ENCODE measurements at places on chromosomes 2 and 18.

- peak; percentile 72 for DNase-seq
Observed at GRCh38 chr2:177334940-177335543, 57.5 kb upstream of the AGPS start.

DNA sequence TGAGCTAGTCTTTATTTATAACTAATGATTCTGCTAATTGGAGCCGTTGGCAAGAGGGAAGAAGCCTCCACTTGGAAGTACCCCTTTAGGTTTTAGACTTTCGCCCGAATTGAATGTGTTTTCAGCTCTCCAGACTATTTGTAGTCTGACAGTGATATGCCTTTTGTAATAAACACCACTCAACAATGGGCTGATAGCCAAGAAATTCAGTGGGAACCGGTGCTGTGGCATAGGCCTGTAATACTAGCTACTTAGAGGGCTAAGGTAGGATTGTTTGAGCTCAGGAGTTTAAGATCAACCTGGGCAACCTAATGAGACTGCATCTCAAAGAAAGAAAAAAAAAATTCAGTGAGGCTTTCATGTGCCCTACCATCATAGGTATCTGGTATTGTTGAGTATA is 13.6 kb upstream of the ZSCAN30 start:
- no peak for DNase-seq

DNA sequence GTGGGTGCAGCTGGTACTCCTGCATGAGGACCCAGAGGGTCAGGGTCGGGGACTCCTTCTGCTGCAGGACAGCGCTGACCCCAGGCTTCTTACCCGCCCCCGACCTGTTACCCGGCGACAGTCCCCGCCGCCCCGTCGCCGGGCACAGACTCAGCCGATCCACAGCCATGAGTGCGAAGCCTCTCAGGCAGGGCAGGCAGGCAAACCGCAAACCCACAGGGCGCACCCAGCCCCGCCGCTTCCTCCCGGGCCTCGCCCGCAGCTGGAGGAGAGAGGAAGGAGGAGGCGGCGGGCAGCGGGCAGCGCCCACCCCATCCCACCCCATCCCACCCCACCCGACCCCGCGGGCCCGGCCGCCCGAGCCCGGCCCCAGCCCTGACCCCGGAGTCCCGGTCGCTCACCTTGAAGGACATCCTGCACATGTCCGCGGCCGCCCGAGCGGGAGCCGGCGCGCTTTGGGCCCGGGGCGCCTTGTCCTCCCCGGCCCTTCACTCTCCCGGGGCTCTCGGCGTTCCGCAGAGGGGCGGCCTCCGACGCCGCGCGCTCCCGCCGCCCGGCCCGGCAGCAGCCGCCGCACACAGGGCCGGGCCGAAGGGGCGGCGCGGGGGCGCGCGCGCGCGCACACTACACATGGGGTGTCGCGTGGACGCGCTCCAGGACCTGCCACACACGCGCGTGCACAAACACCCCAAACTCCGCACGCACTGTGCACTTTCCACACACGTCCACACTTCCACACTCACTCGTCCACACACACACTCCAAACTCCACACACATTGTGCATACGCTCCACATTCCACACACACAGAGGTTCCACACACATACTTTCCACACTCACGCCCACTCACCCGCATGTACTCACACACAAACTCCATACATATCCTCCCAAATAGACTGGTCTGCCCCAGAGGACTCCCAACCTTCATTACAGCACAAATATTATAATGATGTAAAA is at the start of gene ANKRD29:
Gene ANKRD29, minus strand, starts transcription at position 603 of the 955 bp plus-strand sequence. Its CDS starts 181 bp downstream, at position 422.
- DNase-seq = peak; percentile 44

DNA sequence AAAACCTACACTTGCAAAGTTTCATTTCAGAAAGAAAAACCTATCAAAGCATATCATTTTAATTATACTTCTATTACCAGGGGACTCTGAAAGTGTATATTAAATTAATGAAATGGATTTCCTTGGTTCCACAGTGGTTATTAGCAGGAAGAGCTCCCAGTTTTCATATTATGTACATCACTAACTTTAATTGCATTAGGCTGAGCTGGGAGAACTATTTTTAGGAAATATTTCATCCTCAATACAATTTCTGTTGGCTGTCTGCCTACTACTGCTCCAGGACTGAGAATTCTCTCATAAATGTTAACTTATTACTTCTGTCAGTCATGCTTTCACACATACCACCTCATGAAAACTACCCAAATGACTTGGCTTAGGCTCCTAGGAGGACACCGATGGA is 301.4 kb downstream of the CMPK2 start:
- no peak for DNase-seq

- DNase-seq = no peak
Observed at GRCh38 chr2:24509425-24509824, 18.4 kb downstream of the NCOA1 start.

GRCh38 chr2:159760326-159760725 is 37.7 kb downstream of the CD302 start:
- no peak for DNase-seq

DNA sequence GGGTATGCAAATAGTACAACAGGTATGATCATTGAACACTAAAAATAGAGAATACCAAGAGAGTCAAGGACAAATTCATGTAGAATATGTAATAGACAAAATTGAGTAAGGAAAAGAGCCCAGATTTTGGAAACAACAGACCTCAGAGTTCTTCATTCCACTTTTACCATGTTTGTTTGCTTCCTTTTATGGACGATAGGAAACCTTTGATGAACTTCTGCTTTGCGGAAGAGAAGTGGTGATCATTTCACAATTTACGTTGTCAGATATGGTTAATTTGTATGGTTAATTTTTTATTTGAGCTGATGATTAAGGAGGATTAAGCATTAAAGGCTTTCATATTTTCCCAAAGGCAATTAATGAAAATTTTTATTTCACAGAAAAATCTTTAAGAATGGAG is 16.3 kb downstream of the MARCHF7 start:
- no peak for DNase-seq

GRCh38 chr2:72893594-72894319 is 6.5 kb downstream of the SPR start:
- peak; percentile 76 for DNase-seq

GRCh38 chr2:191917430-191917881 is 70.6 kb upstream of the CAVIN2 start:
- DNase-seq = no peak

DNA sequence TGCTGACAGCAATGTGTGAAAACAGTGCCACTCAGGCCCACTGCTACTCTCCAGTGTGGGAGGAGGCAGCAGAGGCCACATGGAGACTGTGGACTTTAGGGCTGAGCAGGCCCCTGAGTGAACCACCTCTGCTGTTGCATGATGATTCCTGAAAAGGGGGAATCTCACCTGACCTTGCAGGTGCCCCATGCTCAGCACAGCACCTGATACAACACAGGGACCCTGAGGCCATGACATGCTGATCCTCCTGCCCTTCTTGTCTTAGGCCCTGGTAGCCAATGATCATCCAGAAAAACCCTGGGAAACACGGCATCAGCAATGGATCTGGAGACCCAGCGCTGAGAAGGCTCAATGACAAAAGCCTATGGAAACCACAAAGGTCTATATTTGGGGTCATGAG is 446.8 kb upstream of the MYT1L start:
- DNase-seq = no peak

DNA sequence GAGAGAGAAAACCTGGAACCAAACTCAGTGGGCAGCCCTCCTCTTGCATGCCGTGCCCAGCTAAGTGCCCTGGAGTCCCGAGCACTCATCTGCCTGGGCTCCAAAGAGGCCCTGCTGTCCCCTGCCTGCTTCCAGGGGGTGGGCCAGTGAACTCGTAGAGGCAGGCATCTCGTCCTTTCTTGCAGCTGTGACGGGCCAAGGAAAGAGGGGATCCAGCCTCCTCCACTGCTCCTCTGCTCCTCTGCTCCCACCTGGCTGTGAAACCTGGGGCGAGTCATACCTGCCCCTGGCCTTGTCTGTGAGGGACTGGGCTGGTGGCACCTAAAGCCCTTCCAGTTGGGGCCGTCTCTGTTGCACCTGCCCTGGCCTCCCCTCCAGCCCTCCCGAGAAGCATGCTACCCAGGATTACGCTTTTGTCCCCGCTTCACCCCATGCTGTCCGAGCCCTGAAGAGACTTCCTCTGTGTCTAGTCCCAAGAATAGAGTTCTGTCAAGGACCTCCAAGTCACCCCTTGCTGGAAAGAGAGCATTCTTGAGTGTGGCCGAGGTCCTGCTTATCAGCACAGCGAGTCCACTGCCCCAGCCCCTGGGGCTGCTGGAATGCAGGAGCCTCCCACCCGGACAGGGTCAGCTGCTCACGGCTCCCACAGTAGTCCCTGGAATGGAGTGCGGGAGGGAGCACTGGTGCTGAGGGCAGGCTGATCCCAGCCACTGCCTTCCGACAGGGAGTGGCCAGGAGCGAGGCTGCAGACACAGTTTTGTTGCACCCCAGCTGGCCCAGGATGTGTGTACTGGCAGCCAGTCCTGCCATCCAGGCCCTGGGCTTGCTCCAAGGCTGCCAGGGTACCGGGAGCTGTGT is 14.3 kb downstream of the KCNK3 start:
- DNase-seq = no peak

GRCh38 chr18:26549263-26550094 is 1.1 kb upstream of the KCTD1 start:
- DNase-seq = peak; percentile 74

GRCh38 chr2:180991361-180991760 is 11.0 kb downstream of the UBE2E3 start:
- DNase-seq = no peak

DNA sequence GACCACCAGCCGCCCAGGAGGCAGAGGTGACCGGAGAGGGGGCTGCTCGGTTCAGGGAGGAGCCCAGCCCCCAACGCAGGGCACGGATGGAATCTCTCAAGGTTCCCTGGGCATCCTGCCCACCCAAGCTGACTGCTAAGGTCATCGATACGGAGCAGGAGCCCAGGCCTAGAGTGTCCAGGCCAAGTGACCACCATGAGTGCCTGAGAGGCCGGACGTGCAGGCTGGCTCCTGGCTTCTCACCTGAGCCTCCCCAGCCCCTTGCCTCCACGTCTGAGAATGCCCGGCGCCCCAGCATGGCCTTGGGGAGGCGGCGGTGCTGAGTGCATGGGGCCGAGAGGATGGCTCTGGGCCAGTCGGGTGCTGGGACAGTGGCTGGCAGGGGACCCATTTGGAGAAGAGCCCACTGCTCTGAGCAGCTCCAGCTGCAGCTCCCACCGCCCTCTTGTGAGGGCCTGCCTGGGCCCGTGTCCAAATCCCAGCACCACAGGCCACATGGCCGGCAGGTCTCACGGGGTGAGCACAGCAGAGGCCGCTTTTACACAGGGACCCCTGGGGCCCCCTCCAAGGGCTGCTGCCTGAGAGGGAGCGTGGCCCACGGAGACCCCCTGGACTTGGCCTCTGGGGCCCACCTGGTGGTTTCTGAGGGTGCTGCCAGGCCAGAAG is 102.8 kb upstream of the CTDP1 start:
- DNase-seq = no peak

DNA sequence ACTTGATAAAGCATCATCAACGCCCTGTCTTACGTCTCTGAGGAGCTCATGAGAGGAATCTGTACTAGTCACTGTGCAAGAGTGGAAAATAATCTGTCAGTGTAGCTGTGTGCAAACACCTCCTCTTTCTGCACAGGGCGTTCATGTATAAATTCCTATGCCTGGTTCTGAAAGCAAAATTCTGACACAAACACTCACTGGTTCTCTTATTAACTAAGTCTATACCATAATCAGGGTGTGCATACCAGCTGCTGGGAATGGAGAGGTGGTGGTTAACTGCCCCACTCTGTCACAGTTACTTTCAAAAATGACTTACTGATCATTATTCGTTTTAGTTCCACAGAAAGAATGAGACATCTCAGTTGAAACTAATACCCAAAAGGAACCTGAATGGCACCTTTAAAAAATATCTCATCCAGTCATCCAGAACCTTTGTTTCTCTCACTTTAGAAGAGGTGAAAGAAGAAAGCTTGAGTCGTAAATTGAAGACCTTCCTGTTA is 35.7 kb downstream of the STK39 start:
- peak; percentile 16 for DNase-seq

DNA sequence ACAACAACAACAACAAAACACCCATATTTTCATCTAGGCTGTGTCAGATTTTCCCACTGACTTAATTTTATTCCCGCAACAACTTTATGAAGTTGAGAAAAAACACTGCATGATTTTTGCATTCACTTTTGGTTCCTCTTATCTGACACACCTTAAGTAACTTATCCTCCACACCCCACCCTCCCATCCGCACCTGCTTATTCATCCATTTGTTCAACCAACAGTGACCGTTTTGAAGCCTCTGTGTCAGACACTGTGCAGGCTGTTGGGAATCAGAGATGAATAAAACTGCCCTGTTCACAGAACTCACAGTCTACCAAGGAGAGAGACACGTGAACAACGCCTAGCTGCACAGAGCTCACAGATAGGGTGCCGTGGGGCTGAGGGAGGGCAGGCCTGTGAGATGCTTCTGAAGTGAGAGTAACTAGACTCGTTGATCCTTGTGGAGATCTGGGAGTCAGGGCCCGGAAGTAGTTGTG is 7.4 kb downstream of the CNNM4 start:
- DNase-seq = peak; percentile 60

- no peak for DNase-seq
Observed at GRCh38 chr18:30415903-30416302, 626.6 kb downstream of the DSC3 start.

GRCh38 chr2:3129867-3130266 is 247.8 kb downstream of the EIPR1 start:
- DNase-seq = no peak

GRCh38 chr2:80054346-80054675 is 250.2 kb downstream of the LRRTM1 start:
- no peak for DNase-seq

DNA sequence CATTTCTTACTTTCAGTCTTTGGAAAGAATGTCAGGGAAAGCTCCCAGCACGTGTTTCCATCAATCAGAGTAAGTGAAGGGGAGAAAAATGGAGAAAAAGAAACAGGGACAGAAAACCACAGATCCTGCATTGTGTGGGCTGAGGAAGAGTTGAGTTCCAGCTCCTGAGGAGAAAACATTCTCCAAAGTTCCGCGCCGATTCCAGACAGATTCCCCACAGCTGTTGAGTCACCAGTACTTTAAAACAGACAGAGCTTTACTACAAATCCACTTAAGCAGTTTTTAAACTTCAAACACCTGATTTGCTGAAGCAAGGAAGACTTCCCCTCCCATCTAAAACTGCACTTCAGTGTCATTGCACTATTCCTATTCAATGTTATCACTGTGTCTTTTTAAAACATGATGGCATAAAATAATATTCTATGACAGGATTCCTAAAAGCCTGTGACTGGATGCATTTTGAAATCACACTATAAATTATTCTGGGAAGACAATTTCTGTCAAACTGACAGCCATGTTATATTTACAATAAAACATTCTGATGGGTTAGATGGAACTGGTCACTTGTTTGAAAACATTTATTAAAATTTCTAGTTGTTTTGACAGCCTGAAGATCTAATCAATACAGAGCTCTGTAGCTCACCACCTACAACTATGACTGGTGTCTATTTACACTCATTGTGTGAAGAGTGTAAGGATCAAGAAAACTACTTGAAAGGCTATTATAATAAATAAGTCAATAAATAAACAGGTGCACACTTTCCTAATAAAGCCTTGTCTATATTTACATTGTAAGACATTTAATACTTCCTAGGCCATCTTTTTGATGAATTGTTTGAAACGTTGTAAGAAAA is 40.9 kb downstream of the TCF4 start:
- DNase-seq = no peak

GRCh38 chr2:148981324-148981723 is 57.2 kb upstream of the LYPD6B start:
- no peak for DNase-seq

Measured in ACHN (cell line).